Myocyte (in vitro differentiated cells): ENCODE measurements at places on chromosomes 1 and 21.

GRCh38 chr1:217524787-217525520 is 105.9 kb downstream of the GPATCH2 start:
- DNase-seq: no peak

- no peak for DNase-seq
These were observed 8.3 kb upstream of the MEF2D start for GRCh38 chr1:156508955-156509234.

DNA sequence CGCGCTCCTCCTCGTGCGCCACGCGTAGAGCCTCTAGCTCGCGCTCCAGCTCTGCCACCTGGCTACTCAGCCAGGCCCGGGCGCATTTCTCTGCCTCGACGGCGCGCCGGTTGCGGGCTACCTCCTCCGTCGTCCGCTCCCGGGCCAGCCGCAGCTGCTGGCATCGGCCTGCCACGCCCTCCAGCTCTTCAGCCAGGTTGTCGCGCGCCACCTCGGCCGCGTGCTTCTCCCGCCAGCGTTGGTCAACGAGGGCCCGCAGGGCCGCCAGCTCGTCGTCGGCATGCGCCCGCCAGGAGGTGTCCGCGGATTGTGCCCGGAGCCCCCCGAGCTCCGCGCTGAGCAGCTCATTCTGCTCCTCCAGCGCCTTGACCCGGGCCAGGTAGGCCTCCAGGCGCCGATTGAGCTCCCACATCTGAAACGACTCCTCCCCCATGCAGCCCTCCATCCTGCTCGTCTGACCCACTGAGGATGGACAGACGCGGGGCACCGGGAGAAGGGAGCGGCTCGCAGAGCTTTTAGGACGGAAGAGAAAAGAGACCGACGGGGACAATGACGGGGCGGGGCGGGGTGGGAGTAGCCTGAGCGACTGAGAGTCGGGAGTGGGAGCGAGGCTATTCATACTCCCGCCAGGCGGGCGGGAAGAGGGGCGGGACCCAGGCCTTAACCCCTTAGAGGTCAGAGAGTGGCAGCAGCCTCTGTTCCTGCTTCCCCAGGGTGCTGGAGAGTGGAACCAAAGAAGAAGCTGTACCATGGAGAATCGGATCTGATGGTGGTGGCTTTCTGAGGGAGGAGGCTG is at the start of gene NES:
Gene NES, minus strand, starts transcription at position 588 of the 796 bp plus-strand sequence. Its CDS starts 143 bp downstream, at position 445.
- DNase-seq: peak; percentile 93

DNA sequence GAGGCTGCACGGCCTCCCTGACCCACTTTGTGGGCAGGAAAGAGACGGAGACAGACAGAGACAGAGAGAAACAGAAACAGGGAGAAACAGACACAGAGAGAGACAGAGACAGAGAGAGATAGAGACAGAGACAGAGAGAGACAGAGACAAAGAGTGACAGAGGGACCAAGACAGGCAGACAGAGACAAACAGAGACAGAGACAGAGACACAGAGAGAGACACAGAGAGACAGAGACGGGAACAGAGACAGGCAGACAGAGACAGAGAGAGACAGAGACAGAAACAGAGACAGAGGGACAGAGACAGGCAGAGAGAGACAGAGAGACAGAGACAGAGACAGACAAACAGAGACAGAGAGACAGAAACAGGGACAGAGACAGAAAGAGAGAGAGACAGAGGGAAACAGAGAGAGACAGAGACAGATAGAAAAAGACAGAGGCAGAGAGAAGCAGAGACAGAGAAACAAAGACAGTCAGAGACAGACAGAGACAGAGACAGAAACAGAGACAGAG is 3.1 kb downstream of the COL6A1 start:
- DNase-seq: no peak

DNA sequence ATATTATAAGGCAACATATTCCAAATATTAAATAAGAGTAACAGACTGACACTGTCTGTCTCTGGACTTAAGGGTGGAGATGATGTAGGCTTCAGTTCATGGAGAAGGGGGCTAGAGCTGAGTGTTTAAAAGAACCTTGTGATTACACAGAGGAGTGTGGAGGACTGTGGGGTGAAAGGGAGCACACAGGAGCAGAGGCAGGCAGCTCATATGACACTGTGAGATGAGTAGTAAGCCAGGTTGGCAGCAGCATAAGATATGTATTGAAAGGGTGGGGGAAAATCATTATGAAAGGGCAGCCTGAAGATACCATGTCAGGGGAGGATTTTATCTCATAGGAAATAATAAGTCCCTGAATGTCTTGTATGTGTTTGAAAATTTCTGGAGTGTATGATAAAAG is 104.5 kb downstream of the AK5 start:
- DNase-seq: no peak

DNA sequence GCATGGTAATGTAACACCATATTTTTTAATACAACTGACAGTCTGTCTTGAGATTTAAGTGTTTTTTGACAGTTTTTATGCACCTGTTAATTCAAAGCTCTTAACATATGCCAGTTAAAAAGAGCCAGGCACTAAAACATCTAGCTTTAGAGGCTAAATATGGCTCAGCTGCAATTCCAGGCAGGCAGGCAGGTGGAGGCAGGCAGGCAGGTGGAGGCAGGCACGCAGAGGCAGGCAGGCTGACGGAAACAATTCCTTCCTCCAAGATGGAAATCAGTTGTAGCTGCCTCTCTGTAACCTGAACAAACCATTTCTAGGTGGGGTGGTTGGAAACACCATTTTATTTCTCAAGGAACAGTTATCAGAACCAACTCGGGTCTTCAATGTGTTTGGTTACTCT is 51.2 kb downstream of the GORAB start:
- no peak for DNase-seq

GRCh38 chr21:35814858-35815619 is 245.3 kb downstream of the SETD4 start:
- DNase-seq: no peak

DNA sequence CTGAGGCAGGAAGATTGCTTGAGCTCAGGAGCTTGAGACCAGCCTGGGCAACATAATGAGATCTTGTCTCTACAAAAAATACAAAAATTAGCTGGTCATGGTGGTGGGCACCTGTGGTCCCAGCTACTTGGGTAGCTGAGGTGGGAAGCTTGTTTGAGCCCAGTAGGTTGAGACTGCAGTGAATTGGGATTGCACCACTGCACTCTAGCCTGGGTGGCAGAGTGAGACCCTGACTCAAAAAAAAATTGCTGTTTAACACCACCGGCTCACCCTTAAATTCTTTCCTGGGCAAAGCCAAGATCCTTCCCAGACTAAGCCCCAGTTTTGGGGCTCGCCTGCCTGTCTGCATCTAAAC is 6.6 kb upstream of the NSUN4 start:
- no peak for DNase-seq

DNA sequence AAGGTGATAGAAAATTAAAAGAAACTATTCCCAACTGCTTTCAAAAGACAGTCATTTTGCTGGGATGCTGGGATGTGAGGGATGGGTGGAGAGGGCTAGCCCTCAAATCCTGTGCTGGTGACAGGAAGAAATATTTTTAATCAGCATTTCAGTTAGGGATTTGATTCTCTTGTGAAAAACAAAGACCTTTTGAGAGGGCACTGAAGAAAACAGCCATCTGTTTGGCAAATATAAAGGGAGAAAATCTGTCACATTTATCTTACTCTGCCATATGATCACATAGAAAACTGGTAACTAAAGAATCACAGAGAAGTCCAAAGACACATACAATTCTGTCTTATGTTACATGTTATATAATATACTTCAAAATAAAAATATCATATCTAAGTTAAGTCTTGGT is 12.3 kb downstream of the STXBP3 start:
- DNase-seq: no peak

DNA sequence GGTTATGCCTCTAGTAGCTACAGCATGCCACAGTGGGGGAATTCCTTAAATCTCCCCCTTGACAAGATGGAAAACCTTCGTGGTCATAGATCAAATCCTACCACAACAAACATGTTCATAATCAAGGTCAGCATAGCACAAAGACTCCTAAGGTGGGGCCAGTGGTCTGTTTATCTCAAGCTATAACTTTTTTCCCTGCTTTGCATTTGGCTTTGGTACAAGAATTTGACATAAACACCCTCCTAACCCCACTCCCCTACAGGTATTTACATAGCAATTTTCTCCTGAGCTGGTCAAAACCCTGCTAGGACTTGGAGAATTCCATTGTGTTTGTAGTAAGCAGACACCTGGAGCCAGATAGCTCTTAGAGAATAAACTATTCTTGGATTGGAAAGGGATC is 58.5 kb downstream of the HIVEP3 start:
- DNase-seq: no peak

DNA sequence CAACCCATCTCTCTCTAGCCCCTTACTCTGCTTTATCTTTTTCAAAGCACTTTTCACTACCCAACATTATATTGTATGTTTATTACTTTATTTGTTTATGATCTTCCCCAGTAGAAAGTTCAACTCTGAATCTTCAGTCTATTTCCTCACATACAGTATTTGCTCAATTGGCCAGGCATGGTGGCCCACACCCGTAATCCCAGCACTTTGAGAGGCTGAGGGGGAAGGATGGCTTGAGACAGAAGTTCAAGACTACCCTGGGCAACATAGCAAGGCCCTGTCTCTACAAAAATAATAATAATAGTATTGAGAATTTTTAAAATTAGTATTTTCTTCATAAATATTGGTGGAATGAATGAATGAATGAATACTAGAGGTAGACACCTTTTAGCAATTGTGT is 1.2 kb downstream of the STPG1 start:
- no peak for DNase-seq

DNA sequence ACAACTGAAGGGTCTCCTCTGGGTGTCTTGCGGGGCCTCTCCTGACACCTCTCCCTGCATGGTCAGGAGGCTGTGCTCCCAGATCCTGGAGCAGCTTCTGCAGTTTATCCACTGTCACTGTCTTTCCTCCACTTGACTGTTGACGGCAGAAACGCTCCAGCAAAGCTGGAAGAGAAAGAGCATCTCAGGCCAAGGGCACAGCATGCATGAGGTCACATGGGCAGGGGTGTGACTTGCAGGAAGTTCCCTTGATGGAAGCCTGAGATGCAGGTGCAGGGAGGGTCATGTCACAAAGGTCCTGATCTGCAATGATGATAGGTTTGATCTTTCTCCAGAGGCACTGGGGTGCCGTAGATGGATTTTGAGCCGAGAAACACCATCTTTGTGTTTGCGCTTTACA is 23.3 kb downstream of the SLC44A3 start:
- no peak for DNase-seq

DNA sequence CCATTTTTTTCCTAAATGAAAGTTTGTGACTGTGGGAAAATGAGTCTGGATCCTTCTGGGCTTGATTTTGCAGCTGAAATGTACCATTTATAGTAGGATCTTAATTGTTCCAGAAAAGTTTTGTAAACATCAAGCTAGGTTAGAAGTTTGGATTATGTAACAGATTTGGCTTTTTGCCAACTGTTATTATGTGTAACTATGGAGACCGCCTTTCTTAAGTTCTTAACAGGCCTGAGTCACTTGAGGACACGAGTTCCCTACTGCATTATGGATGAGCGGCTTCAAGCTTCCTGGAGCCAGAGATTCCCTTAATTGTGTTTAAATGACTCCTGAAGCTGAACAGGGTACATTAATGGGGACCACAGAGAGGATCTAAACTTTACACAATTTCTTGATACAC is 22.2 kb downstream of the SLC25A33 start:
- DNase-seq: peak; percentile 65

DNA sequence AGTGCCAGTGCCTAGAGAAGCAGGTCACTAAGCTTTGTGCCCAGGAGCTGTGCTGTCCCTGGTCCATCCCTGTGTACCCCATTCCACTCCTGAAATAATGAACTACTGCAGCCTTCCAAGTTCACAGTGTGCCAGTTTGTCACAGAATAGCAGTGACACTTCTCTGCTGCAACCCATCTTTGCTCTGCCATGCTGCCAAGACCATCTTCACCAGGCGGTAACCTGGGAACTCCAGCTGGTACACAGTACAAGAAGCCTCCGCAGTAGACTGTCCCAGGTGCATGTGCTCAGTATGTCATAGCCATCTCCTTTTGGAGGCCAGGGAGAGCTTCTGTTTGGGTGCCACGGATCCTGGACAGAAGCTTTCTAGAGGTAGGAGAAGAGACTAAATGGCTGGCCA is 138.0 kb downstream of the DHRS3 start:
- no peak for DNase-seq

DNA sequence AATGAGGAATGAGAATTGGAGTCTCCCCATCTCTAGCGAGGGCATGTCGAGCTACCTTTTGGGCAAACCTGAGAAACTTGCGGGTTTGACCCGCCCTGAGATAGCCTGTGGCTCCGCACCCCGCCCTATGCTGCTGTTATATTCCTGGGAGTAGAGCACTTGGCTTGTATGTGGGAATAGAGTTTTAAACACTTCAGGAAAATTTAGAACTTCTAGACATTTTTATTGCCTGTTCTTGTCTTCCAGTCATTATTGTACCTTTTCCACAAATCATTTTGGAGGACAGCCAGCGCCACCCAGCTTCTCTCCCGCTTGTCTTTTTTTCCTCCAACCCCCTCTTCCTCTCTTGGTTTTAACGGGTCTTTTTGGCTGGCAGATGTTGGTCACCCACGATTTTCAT is 738 bp downstream of the GNPAT start:
- peak; percentile 20 for DNase-seq

DNA sequence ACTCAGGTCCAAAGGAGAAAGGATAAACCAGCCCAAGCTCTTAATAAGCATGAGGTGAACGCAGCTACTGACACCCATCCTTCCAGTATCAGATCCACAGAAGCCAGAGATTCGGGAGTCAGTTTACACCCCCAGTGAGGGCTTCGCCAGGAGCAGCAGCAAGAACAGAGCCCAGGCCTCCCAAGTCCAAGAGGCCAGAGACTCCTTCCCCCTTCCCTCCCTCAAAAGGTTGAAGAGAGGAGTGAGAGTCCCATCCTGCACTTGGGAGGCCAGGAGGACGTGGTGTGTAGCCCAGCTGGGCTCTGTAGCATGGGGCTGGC is 72.8 kb downstream of the MRPL37 start:
- no peak for DNase-seq

- DNase-seq: peak; percentile 49
These were observed 40.9 kb upstream of the BEND5 start for GRCh38 chr1:48817505-48818114.

DNA sequence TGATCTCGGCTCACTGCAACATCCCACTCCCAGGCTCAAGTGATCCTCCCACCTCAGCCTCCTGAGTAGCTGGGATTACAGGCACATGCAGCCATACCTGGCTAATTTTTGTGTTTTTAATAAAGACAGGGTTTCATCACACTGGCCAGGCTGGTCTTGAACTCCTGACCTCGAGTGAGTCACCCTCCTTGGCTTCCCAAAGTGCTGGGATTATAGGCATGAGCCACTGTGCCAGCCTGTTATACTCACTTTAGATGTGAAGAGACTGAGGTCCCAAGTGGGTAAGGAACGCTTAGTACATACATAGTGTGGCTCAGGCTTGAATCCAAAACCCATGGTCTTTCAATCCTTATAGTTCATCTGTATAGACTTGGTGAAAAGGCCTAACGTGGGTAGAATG is 63.7 kb upstream of the EPS8L3 start:
- DNase-seq: no peak

GRCh38 chr1:70583522-70583921 is 172.5 kb downstream of the CTH start:
- no peak for DNase-seq

DNA sequence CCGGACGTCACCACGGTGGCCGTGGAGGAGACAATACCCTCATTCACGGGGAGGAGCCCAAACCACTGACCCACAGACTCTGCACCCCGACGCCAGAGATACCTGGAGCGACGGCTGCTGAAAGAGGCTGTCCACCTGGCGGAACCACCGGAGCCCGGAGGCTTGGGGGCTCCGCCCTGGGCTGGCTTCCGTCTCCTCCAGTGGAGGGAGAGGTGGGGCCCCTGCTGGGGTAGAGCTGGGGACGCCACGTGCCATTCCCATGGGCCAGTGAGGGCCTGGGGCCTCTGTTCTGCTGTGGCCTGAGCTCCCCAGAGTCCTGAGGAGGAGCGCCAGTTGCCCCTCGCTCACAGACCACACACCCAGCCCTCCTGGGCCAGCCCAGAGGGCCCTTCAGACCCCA is 7.0 kb downstream of the TNFRSF14 start:
- no peak for DNase-seq
